ENCODE measurements at places on chromosomes 11 and 22.

- DNase-seq = no peak
Measured at GRCh38 chr22:50118129-50118528, 28.3 kb downstream of the MOV10L1 start.

DNA sequence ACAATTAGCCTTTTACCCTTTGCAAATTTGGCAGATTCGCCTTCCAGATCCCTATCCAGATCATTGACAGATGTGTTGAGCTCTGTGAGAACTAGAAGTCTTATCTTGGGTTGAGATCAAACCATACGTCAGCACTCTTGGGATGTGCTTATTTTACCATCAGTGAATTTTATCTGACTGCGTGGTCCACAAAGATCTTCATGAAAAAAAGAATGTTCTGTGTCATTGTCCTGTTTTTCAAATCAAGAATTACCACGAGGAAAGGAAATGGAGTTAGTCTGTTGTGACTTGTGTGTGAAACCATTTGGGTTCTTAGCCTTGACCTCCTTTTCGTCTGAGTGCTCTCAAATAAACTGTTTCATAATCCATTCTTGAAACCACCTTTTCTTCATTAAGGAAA is 86.2 kb upstream of the SORL1-AS1 start:
- no peak for DNase-seq

GRCh38 chr11:19447150-19447566 is 206.4 kb upstream of the E2F8 start:
- no peak for DNase-seq

DNA sequence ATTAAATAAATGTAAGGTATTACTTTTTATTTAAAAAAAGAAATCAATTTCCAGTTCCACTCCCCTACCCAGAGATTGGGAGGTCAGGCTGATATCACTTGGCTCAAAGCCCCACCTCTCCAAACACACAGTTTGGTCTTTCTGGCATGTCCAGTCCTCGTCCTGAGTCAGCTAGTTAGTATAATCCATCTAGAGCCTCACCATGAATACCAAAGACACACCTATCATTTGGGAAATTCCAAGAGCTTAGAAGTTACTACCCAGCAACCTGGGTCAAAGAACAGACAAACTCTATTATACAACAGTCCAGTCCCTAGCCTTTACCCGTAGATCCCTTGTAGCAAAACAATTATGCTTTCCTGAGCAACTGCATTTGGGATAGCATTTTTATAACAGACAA is 9.4 kb downstream of the TREH start:
- no peak for DNase-seq

GRCh38 chr11:26348776-26349175 is 16.8 kb downstream of the ANO3 start:
- DNase-seq = no peak

GRCh38 chr11:44047931-44048431 is at the start of gene ACCSL:
Gene ACCSL (plus strand): TSS chr11:44047981. CDS start chr11:44048037, 56 bp downstream.
- no peak for DNase-seq

GRCh38 chr11:76666408-76666807 is 4.1 kb downstream of the LRRC32 start:
- DNase-seq = no peak

GRCh38 chr11:36311926-36312595 is 16.0 kb downstream of the PRR5L start:
- no peak for DNase-seq

- DNase-seq = no peak
Measured at GRCh38 chr22:20319041-20319744, 667 bp downstream of the DGCR6L start.

GRCh38 chr22:25142102-25142501 is 57.6 kb upstream of the CRYBB3 start:
- no peak for DNase-seq

All from breast epithelium (tissue), 4 donors.